ENCODE measurements at places on chromosomes 1 and 21.

GRCh38 chr1:109306832-109307273 is at the start of gene MYBPHL:
Gene MYBPHL (minus strand): TSS chr1:109307011. CDS start chr1:109306991, 20 bp downstream.
- peak; percentile 5 for DNase-seq

DNA sequence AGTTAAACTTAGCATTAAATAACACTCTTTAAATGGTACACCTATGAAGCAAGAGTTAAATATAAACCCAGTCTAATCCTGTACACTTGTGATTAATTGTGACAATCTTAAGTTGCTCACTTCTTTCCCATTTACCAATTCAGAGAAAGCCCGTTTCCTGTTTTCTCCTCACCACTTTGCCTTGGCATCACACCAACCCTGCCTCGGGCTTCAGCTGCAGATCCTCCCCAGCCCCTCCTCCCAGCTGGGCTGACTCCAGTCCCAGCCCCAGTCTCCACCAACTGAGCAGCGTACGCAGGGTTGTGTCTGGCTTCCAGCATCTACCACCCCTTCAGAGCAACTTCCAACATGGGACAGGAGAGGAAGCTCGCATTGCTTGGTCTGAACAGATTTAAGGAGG is 4.1 kb downstream of the PYCR2 start:
- DNase-seq = peak; percentile 82

- DNase-seq = no peak
Observed at GRCh38 chr1:234132795-234133194, 228.3 kb downstream of the SLC35F3 start.

DNA sequence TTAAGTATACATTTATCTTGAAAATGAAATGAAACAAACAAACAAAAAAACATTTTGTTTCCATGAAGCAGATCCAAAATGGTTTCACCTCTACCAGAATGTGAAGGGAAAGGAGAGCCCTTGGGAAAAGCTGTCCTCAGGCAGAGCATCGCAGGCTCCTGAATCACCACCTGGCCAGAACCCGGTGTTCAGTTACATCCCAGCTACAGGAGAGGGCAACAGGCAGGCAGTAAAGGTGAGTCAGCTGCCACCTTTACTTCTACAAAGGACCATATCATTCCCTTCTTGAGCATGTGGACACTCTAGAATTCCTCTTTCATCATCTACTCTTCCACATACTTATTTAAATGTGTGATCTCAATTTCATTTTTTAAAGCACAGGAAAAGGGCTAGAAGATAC is 151.2 kb downstream of the PIGK start:
- peak; percentile 8 for DNase-seq

DNA sequence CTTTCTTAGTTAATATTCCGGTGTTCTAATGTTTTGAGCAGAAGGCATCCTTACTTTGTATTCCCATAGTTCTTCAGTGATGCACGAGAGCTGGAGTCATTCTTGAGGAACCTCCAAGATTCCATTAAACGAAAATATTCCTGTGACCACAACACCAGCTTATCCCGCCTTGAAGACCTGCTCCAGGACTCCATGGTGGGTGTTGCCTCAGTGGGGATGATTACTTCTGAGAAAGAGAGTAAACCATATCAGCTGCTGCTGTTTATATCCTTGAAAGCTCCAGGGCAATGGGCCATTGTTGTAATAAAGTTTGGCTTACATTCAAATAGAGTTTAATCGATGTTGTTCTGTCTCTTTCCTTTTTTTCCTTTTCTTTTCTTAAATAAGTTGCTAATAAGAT is 93.1 kb downstream of the MACF1 start:
- DNase-seq = no peak

GRCh38 chr1:186536273-186536890 is 75.5 kb upstream of the PDC start:
- DNase-seq = no peak

DNA sequence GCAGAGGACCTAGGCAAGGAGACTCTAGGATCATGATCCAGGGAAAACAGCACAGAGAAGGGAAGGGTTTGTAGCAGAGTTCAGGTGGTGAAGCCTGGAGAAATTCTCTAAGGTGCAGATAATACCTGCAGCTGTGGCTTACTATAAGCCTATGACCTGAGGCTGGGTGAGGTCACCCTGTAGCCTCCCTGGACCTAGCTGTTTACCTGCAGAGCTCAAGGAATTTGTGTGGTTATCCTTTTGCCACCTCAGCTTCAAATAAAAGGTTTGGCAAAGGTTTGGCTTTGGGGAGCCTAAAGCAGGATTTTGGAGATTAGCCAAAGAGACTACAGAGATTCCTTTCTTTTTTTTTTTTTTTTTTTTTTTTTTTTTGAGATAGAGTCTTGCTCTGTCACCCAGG is 79.5 kb upstream of the ZNF648 start:
- no peak for DNase-seq

DNA sequence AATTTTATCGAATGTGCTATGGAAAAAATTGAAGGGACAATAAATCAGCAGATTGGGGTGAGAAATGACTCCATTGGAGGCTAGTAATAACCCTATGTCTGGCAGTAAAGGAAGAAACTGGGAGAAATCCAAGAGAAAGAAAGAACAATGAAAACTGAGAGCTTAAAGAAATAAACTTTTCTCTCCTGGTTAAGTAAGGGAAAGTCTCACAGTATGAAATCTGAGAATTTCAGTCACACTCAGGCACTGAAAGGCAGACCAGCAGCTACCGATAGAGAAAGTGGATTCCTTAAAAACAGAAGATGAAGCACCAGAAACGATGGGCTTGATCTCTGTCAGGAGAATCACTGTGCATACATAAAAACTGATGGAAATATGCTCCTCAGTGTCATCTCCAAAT is 404.2 kb downstream of the PLPP3 start:
- DNase-seq = no peak

GRCh38 chr1:185271921-185272320 is 45.1 kb downstream of the IVNS1ABP start:
- peak; percentile 24 for DNase-seq

GRCh38 chr1:147389532-147390184 is 147.2 kb downstream of the CHD1L start:
- peak; percentile 71 for DNase-seq

DNA sequence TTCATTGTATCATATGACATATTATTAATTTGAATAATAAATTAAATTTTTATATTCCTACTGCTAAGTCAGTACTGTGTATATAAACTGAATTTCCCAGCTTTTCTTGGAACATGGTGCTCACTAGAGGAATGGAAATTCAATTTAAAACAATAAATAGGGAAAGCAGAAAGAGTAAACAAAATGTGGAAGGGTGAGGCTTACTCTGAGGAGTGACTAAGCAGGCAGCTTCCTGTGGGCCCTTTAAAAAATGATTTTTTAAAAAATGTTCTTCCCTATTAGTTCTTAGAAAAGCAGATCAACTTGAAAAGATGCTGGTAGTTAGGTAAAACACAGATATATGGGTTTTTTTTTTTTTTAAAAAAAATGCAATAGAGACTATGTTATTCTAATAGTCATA is 49.5 kb upstream of the S1PR1 start:
- no peak for DNase-seq

- no peak for DNase-seq
Observed at GRCh38 chr1:173168941-173169340, 38.2 kb downstream of the TNFSF4 start.

GRCh38 chr1:46219551-46220520 is 16.7 kb downstream of the LURAP1 start:
- no peak for DNase-seq

DNA sequence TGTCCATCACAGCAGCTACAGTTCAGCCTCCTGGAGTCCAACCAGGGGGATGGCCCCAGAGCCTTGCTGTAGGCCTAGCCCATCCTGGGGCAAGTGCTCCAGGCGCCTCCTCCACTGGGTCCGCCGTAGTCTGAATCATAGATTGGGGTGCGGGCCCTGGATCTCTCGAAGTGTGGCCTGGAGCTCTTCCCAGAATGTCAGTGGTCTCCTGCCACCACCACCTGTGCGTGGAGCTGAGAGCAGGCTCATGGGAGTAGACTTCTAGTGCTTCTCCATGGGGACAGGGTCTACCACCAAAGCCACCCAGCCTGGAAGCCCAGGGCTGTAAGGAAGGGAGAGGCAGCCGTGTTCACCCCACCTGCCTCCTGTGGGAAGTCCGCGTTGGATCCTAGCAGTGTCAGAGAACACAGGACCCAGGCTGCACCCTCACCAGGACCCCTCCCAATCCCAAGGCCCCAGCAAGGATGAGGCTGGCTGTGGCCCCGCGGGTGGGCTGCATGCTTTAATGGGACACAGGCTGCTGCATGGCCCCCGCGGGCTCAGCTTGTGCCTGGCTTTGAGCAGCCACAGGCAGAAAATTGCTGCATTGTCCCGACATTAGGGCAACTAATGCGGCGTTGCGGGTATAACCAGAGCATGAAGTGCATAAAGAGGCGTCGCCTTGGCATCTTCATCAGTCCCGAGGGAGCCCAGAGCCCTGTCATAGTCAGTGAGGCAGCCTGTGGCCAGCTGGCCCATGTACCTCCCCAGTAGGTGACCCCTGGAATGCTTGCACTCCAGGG is 735 bp upstream of the HES3 start:
- DNase-seq = no peak

DNA sequence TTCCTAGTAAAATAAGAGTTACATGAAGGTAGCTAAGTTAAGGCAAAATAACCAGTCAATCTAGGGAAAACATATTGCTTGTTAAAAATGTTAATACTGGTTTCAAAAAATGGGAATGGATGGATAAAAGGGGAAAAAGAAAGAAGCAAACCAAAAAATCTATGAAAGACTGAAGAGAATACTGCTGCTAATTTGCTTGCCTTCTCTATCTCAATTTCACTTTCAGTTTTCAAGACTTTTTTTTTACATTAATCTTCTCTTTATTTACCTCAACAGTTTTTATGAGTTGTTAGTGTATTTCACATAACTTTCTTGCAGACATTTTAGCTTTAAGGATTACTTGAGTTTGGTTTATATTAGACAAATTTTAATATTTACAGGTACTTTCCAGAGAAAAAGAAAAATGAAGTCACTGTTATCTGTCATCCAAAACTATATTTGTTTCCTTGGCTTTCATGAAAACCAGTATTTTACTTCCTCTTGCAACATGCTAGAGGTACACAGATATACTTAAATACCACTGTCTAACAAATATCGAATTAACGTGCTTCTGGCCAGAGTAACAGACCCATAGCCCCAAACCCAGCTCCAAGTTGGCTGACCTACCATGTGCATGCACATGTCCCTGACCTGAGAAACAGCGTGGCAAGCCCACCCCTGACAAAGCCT is 70.7 kb downstream of the COL24A1 start:
- DNase-seq = no peak

DNA sequence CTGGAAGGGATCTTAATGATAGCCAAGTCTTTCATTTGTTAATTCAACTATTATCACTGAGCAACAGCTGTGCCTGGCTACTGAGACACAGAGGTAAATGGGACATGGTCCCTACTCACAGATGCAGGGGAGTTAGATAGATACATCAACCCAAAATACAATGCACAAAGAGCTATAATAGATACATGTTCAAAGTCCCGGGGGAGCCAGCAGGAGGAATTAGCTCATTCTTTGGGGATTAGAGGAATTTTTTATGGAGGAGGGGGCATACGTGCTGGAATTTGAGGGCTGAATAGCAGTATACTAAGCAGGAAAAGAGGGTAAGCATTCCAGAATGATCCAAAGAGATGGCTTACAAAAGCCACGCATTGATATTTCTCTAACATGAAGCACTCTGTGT is 34.6 kb downstream of the C8B start:
- DNase-seq = no peak
